ENCODE measurements at places on chromosomes 1 and 21.

- no peak for DNase-seq
Observed at GRCh38 chr1:110756506-110756905, 81.8 kb upstream of the KCNA3 start.

GRCh38 chr1:234579967-234580366 is 30.0 kb downstream of the IRF2BP2 start:
- DNase-seq, result no peak

DNA sequence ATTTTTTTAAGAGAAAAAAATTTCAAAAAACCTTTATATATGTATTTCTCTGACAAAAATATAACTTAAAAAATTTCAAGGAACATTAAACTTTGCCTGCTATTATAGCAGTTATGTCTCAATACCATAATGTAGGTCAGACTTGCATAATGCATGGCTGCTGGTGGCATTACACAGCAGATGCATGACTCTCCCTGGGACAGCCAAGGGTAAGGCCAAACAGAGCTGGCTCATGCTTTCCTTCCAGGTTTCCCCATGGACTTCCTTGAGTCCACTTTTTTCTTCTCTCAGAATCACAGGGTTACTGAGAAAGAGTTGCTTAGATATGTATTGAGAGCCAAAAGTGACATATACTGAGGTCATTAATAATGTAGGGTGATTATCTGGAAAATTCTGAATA is 43.7 kb downstream of the RHOU start:
- no peak for DNase-seq

- DNase-seq, result no peak
Observed at GRCh38 chr1:59318271-59318860, 21.5 kb downstream of the FGGY start.

- DNase-seq, result no peak
Observed at GRCh38 chr1:163296504-163297263, 25.1 kb upstream of the NUF2 start.

DNA sequence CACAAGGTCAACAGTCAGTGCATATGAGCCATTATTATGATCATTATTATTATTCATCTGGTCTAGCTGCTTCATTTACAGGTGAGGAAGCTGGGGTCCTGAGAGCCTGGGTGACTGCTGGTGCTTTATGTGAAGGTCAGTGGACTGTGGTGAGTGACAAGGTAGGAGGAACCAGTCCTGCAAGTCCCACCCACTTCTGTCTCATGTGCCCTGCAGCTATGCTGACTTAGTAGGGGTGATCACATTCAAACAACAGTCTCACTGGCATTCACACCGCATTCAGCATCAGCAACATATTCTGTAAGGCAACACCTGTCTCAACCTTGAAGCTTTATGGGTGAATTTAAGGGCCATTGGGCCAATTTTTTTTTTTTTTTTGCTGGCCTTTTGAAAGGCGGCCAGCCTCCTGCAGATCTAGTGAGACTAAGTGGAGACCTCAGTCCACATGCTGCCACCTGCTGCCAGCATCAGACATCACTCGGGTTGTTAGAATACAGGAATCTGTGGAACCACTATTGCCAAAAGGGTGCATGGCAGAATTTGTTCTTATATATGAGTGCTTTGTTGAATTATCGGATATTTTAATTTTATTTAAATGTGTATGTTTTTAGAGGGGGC is 59.9 kb upstream of the CACNA1E start:
- no peak for DNase-seq

DNA sequence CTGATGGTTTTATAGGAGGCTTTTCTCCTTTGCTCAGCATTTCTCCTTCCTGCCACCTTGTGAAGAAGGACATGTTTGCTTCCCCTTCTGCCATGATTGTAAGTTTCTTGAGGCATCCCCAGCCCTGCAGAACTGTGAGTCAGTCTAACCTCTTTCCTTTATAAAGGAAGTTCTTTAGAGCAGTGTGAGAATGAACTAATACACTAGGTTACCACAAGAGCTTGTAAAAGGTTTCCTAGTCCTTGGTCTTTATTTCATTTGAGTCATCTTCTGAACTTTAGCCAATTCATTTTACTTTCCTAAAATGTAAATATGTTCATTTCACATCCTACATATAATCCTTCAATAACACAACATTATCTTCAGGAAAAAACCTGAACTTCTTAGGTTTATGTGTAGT is 365.3 kb downstream of the HHIPL2 start:
- DNase-seq, result no peak

DNA sequence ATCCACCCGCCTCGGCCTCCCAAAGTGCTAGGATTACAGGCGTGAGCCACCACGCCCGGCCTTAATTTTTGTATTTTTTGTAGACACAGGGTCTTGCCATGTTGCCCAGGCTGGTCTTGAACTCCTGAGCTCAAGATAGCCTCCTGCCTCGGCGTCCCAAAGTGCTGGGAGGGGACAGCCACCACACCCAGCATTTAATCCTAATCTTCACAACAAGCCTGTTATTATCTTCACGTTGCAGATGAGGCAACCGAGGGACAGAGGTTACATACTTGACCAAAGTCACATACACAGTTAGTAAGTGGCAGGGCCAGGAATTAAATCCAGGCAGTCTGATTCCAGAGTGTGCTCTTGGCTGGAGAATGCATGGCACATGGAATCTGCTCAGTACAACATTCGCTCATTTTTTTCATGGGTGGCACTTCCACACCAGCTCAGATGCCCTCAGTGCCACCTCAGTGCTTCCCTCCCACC is 4.8 kb upstream of the GPR37L1 start:
- DNase-seq, result no peak

GRCh38 chr21:45992301-45993209 is 11.0 kb downstream of the COL6A1 start:
- no peak for DNase-seq

DNA sequence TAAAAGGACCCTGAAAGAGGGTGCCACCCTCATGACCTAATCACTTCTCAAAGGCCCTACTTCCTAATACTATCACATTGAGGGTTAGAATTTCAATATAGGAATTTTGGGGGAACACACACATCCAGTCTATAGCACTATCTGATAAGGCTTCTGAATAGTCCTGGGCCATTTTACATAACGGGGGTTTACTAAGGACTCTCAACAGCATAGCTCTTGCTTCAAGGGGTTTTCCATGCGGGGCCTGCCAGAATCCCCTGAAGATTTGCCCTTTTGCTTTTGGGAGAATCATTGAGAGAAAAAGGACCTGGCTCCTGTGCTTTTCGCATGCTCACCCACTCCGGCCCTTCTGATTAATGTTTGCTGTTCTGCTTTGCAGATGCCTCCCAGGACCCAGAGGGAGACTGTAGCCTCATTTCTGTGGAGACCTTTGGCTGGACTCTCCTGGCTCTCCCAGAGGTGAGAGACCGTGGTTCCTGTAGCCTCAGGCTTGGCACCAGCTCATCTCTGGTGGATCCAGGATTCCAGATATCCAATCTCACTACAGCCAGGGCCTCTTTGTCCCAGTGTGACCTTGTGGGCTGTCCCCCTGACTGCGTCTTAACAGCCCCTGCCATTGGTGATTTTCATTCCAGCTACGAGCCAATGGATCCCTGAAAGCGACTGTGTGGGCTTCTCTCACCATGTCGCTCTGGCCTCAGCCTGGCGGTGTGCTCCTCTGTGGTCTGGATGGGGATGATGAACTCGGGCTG is 72.6 kb downstream of the DDR2 start:
- DNase-seq, result no peak

DNA sequence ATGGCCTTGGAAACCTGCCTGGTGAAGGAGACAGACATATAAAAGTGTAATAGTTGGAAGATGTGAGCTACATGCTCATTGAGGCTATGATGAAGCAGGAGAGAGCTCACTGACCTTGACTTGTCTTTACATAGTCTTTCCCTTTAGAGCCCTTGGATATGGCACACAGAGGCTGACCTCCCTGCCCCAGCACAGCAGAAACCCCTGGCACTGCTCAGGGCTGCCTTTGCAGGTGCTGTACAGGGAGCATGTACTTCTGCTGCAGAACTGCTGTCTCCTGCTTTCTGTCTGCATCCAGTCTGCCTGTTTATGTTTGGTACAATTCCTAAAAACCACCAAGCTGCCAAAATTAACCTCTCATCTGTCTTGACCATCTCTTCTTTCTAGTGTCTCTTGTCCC is 80.5 kb downstream of the C1orf21 start:
- no peak for DNase-seq

DNA sequence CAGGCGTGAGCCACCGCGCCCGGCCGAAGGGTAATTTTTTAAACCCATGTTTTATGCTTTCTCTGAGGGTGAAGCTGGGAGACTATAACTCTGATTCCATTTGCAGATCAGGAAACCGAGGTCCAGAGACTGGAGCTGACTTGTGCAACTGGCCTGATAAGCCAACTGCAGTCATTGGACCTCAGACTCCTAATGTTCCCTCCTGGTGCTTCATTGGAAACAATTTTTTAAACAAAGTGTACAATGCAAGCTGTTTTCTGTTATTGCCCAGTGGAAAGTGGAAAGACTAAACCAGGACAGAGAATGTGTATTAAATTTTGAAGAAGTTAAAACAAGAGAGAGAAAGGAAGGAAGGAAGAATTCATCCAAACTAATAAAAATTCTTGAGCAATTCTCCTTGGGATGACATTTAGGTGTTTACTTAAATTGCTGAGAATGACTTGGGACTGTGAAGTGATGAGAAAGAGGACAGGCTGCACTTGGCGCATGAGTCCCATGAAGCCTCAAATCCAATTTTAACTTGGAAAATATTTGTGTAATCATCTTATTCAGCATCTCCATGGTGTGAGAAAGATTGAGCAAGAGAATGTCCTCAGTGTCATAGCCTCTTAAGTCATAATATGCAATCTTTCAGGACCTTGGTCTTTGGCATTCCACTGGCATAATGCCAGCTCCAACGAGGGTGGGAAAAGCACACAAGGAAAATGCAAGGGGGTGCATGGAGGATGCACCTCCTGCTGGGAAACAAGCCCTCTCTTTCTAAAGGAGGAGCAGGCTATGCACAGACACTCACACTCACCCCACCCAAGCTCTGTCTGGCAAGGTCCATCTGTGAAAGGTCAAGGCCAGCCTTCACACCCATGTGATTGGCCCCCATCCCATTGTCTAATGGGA is 342.0 kb downstream of the SIPA1L2 start:
- DNase-seq, result no peak

DNA sequence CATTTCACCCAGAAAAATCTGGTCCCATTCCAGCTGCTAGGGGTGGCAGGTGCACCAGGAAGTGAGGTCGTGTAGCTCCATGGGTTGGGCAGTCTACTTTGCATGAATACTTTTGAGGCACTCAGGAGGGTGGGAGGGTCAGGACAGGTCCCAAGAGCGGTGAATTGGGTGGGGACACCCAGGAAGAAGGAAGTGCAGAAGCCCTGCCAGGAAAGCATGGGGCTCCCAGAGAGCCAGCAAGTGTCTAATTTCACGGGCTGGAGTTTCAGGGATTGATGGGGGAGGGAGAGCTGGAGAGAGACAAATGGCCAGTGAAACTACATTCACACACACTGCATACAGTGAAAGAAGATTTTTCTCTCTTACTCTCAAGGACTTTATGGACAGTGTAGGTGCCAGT is 137.8 kb downstream of the GALNT2 start:
- no peak for DNase-seq

GRCh38 chr1:180482425-180483275 is 19.7 kb downstream of the ACBD6 start:
- no peak for DNase-seq

DNA sequence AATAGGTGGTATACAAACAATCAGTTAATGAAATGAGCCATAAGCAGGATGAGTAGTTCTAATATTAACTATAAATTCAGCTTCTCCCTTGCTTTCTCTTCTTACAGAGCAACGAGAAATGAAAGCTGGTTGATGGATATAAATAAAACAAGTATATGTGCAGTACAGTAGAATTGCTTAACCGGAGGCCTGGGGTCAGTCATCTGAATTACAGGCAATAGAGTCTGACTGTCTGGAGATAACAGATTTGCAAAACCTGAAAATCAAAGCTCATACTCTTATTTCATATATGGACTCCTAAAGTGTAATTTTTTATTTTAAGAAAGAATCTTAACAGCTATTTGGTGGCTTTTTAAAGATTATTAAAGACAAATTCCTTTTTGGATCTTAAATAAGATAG is 43.1 kb upstream of the SGIP1 start:
- DNase-seq, result no peak
